Urothelium cell line (cell line): ENCODE measurements at places on chromosomes 11 and 22.

DNA sequence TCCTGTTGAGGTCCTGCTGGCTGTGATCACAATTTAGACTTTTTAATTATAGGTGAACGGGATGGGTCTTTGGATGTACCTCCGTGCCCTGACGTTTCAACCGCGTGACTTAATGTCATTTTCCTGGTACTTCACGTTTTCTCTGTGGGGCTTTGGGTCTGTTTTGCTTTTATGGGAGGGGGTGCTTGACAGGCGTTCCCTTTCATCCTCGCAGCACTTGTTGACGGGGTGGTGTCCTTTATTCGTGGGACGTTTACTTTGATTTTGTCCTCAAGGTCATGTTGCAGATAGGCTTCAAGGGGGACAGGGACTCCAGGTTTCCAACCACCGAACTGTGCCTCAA is 994 bp downstream of the PPP6R3 start:
- DNase-seq, result no peak

- DNase-seq, result no peak
Measured at GRCh38 chr11:25039165-25039564, 542.3 kb downstream of the LUZP2 start.

DNA sequence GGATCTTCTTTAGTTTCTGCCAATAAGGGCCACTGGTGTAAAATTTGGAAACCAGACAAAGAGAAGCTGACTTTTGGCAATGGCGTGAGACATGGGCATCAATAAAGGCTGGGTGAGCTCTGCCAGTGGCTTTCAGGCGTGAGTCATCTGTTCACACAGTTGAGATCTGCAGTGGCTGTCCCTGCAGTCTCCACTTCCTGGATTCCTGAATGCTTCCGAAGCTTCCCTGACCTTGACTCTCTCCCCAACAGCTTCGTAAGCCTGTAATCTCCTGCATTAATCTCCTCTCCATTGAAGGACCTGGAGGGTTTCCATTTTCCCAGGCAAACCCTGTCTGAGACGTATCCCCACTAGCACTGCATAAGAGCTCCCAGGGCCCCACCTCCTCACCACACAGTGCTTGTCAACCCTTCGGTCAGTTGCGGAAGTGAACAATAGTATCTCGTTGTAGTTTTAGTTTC is 574.7 kb downstream of the TBC1D22A start:
- peak; percentile 87 for DNase-seq

- no peak for DNase-seq
Measured at GRCh38 chr11:2934611-2935239, 5.5 kb upstream of the PHLDA2 start.

GRCh38 chr11:114982141-114982540 is 303.8 kb downstream of the NXPE2 start:
- DNase-seq, result no peak

DNA sequence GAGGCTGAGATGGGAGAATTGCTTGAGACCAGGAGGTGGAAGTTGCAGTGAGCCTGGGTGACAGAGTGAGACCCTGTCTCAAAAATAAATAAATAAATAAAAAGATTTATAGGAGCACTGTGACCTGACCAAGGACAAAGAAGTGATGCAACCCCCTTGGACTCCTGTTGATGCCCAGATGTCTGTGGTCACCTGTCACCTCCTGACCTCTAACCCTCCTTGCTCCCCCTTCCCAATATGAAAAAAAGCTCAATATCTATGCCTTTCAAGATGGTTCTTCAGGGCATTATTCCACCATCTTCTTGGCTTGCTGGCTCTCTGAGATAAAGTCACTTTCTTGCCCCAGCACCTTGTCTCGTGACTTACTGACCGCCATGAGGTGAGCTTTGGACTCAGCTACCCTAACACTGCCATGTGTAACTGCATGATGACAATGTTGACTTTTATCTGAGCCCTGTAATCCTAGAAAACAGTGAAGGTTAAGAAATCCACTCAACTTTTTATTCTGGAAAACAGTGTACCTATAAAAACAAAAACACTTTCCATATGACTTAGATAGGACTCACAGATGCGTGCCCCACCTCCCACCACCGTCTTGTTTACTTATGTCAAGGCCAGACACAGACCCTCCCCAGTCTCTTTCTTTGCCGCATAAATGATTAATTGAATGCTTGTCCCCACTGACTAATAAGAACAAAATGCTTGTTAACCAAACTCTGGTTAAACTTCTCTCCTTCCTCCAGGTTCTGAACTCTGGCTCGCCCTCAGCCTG is 360.5 kb downstream of the BUD13 start:
- peak; percentile 64 for DNase-seq

DNA sequence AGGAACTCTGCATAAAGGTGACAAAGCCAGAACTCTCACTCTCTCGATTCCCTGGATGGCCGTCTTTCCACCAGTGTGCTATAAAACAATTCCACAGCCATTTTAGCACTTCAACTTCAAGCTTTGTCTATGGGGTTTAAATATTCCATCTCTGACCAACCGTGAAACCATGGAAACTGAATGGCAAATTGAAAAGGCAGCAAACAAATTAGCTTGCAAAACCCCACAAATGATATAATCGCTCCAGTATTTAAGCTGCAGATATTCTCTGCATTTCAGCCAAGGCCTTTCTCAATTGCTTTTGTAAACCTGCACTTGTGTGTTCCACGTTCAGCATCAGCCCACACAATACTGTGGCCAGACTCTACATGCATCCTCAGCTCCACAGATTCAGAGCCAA is 131.7 kb upstream of the ISX start:
- DNase-seq, result no peak

DNA sequence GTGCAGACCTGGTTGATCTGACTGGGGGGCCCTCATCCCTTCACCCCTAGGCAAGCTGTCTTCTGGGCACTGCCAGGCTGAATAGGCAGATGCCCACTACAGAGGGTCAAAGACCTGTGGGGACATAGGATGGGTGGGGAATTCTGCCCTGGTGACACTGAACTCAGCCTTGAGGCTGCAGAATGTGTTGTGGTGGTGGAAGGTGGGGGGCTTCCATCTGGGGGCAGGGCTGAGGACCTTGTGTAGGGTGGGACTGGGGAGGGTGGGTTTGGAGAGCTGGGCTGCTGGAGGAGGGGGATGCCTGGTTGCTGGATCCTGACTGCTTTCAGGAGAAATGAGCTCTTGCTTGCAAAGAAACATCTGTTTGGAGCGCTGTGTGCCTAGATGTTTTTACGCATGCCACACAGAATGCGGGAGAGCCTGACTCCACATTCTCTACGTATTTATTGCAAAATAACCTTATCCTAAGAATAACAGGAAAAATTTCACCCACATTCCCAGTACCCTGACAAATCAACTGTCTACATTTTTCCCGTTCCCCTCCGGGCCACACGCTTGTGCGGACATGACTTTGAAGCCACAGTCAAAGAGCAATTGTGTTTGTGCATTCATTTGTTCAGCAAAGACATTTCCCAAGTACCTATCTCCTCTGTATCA is 18.3 kb downstream of the SMIM38 start:
- no peak for DNase-seq

GRCh38 chr22:49136041-49136815 is 691.4 kb downstream of the BRD1 start:
- DNase-seq, result no peak

DNA sequence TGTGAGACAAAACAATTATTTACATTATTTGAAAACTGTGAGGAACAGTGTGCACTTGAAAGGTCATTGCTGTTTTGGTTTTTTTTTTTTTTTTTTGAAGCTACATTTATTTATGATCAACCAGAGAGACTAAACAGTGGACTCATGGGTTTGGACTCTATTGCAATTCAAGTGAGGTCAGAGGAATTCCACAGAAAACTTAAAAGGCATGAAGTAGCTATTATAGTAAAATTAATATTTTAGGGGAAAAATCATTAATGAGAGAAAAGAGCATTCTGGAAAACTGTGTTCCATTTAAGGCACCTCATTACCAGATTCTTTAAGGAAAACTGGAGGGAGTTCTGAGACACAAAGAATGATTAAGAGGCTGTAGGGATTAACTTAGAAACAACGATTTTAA is 102.8 kb downstream of the WNT11 start:
- no peak for DNase-seq

- DNase-seq, result no peak
Measured at GRCh38 chr11:9090488-9091043, 833 bp downstream of the SCUBE2 start.

GRCh38 chr11:12640355-12640754 is 33.9 kb upstream of the TEAD1 start:
- no peak for DNase-seq

DNA sequence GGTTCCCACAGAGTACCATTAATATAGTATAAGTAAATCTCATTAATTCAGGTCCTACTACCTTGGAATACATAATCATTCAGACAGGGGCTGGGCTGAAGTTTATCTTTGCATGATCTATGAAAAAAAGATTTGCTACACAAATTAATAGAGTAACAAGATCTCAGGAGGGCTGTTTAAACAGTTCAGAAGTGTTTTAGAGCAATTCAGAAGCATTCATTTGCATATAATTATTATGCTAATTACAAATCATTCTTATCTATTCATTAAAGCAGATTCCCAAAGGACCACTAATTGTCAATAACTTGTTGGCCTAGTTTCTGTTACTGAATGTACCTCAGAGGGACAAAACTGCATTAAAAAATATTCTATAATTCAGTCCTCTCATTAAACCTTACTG is 40.5 kb downstream of the PITPNB start:
- DNase-seq, result no peak

DNA sequence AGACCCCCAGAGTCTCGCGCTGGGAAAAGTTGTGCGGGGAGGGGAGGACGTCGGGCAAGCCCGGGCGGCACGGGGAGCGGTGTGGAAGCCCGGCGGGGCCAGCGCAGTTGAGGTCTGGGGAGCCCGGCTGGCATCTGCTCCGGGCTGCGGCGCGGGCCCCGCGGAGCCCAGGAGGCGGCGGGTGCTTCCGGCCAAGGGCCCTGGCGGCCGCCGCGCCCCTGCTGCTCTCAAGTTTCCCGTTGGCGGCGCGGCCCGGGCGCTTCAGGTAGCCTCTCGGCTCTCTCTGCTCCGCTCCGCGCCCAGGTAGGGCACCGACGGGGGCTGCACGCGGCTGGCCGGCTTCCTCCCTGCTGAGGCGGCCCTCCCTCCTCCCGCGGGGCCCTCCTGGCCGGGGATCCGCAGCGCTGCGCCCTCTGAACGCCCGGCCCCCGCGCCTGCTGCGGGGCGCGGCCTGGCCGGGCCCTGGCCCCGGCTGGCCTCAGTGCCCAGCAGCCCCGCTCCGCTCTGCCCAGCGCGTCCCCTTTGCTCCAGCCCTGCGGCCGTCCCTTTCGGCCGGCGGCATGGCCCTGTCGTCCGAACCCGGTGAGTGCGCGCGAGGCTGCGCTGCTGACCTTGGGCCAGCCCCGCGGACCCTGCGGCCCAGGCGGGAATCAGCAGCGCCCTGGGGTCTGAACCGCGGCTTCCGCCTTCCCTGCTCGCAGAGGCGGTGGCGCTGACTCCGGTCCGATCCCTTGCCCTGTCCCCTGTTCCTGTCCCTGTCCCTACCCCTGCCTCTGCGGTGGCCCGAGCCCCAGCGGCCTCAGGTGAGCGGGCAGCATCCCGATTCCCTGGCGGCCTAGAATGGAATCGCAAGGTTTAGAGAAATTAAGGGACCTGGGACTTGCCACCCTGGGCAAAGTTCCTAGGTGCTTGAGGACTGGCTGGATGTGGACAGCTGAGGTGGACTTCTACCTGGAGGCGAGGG is 4.3 kb upstream of the AMPD3 start:
- DNase-seq, result no peak

DNA sequence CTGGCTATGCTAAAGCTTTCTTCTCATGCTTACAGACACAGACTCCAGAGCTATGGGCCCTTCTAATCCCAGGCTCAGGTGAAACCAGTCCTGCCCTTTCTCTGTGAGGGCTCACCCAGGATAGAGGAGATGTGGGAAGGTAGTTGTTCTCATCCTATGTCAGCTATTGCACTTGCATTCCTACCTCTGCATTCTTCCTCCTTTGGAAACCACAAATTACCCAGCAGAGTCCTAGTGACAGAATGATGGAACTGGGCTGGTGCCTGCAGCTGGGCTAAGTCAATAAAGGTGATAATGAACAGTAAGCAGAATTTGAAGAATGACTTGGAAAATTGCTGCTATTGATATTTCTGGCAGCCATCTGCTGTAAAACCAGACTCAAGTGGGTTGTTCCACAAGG is 560.0 kb downstream of the TMEM135 start:
- DNase-seq, result no peak

DNA sequence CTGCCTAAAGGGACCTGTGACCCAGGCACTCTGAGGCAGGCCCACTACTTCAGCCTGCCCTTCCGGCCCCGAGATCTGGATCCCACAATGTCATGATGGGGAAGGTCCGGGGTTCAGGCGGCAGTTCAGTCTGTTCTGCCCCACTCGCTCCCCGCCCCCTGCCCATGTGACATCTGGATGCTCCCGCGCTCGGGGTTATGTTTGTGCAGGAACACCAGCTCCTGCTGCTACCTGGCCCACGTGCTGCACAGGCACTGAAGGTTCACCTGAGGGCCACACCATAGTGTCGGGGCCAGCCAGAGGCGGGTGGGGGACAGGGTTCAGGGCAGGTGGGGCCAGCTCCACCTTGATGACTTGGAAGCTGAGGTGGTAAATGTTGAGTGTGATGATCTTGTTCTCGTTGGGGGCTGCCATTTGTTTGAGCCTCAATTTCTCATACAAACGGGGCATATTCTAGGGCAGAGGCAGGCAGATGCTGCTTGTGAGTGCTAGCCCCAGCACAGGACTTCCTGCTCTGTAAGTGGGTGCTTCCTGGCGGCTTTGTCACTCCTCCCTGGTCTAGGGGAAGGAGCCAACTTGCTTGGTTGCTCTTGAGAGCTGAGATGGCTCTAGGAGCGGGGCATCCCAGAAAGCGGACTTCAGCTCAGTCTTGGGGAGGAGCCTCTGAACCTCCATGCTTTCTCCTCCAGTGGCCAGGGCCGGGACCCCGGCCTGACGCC is 4.4 kb upstream of the SIPA1 start:
- DNase-seq, result no peak

DNA sequence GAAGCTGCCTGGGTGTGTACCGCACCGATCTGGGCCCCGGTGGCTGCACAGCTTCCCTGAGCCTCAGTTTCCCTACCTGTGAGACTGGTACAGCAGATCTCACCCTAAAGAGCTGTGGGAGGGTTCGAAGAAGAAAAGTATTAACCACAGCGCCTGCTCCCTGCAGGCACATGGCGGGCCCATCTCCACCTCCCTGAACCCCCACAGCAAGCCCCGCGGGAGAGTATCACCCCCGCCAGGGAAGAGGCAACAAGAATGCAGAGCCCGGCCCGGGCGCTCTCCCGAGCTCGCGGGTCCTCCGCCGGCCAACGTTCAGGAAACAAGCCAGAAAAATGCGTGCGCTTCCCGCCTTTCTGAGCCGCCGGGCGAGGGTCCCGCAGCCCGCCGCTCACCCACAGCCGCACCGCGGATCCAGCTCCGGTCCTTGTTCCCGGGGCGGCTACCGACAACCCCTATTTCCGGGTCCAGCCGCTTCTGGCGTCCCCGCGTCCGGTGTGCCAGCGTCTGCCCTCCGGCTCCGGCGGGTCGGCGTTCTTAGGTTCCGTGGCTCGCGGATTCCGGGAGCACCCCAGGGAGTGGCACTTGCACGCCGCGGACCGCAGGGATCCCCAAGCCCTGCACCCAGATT is at the start of gene TOP3B:
TOP3B (minus strand) TSS at position 450 of the 628 bp plus-strand sequence. CDS start 7,078 bp downstream, outside the sequence.
- DNase-seq, result peak; percentile 95

- peak; percentile 80 for DNase-seq
Measured at GRCh38 chr22:19892257-19892879, 37.7 kb upstream of the GNB1L start.

- DNase-seq, result no peak
Measured at GRCh38 chr22:46863794-46864193, 101.3 kb downstream of the TBC1D22A start.

- peak; percentile 27 for DNase-seq
Measured at GRCh38 chr22:47270463-47271135, 508.1 kb downstream of the TBC1D22A start.

- no peak for DNase-seq
Measured at GRCh38 chr11:111303461-111303860, 5.1 kb downstream of the POU2AF3 start.
